GM12864 (cell line): ENCODE measurements at places on chromosomes 16 and 17.
A peak's percentile ranks its signal among the peaks of the same experiment; 100 is the strongest.

DNA sequence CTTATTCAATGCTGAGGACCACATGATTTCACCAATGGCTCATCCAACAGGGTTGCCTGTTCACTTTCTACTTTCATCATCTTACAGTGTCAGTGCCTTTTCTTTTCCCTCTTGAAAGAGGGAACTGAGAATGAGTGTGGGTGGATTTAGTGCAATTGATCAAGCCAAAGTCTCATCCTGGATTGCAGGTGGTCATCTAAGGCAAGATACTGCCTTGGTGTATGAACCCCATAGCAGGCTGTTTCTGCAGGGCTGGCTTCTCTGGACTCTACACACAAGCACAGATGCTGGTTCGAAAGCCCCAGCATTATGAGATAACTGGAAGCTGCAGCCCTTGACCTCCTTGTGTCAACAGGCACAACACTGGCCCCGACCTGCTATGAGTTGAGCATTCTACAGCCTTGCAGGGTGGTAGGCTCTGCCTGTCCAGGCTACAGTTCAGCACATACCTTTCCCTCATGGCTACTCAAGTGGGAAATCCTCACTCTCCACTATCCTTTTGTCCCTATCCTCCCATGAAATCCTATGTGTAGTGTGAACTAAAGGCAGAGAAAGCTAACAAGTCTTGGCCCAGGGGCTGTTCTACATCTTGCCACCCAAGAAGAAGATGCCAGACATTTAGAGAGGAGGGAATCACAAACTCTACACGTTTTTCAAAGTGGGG lies 358.7 kb downstream of the SLC39A11 start:
- no peak for DNase-seq

DNA sequence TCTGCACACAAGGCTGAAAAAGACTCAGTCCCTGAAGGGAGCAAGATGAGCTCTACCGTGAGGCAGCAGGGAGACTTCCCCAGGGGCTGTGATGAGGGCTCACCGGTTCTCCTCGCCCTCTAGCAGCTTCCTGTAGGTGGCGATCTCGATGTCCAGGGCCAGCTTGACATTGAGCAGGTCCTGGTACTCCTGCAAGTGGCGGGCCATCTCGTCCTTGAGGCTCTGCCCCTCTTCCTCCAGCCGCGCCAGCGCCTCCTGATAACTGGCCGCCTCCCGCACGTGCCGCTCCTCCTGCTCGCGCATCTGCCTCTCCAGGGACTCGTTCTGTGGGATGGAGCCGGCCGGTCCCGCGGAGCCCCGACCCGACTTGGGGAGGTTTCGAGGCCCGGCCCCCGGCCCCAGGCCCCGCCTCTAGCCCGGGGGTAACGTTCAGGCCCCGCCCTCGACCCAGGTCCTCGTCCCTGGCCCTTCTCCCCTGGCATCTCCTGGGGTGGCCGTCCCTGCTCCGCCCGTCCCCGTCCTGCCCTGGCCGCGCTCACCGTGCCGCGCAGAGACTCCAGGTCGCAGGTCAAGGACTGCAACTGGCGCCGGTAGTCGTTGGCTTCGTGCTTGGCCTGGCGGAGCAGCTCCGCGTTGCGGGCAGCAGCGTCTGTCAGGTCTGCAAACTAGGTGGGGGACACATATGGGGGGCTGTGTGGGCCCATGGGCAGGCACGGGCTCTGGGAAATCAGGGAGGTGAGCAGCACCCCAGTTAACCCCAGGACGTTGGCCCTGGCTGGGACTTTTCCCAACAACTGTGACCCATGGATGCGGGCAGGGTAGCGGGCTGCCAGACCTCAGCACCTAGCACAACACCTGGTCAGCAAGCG lies 3.9 kb downstream of the GFAP start:
- no peak for DNase-seq

GRCh38 chr17:44320066-44320465 lies 4.6 kb downstream of the SLC25A39 start:
- no peak for DNase-seq

- no peak for DNase-seq
Observed at GRCh38 chr16:54031107-54031760, 255.4 kb downstream of the IRX3 start.

DNA sequence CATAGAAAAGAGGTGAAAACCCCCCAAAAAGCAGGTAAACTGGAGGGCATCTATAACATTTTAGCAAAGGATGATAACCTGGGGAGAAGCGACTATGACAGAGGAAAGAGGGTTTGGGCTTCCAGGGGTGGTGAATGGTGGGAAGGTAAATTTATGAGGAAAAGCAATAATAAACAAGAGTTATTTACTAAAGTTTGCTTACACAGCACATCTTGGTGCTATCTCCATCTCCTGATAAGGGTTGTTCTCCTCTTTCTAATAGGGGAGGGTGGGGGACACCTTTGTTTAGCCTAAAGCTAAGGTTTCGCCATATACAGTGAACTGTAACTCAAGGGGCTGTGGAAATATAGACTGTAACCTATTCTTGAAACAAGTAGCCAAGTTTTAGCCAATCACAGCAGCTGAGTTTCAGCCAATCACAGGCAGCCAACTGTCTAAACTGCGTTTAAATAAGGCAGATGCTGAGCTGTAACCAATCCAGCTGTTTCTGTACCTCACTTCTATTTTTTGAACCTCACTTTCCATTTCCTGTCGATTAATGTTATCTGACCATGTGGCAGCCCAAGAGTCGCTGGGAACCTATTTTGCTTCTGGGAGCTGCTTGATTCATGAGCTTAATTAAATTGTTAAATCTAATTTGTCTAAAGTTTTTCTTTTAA lies 191.8 kb downstream of the MAP2K6 start:
- no peak for DNase-seq

GRCh38 chr17:65389426-65389825 lies 172.0 kb downstream of the AXIN2 start:
- no peak for DNase-seq

GRCh38 chr16:4556580-4556979 lies 440 bp downstream of the C16orf96 start:
- no peak for DNase-seq

- DNase-seq, result no peak
Observed at GRCh38 chr16:28905229-28905754, 19.7 kb downstream of the RABEP2 start.

GRCh38 chr16:51812945-51813344 lies 661.9 kb upstream of the SALL1 start:
- no peak for DNase-seq

GRCh38 chr16:57516176-57516725 lies 20.1 kb downstream of the CCDC102A start:
- DNase-seq, result no peak

DNA sequence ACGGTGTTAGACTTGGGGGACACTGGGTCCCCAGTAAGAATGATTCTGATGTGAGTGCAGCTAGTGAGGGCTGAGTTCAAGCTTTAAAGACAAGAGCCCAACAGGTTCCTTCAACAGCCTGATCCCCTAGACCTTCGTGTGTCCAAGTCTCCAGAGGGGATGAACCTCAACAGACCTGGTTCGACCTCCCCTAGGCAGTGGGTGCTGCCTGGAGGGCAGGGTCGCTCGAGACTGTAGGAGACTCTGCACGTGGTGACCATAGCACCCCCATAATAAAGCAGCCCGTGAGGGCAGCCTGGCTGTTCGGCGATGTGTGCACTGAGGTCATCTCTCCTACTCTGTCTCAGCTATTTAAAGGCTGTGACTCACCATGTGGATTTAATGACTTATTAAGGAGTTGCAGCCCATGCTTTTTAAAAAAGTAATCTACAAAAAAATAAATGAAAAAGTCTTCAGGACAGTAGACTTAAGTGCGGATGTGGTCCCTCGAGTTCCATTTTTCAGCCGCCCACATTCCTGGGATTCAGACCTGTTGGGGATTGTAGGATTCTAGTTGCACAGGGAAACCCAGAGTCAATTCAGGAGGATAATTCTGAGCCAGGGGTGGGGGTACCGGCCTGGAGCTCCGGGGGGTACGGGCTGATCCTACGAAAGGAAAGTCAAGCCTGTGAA lies 23.4 kb upstream of the METRNL start:
- no peak for DNase-seq

GRCh38 chr16:30031477-30031918 lies 427 bp upstream of the TLCD3B start:
- no peak for DNase-seq

DNA sequence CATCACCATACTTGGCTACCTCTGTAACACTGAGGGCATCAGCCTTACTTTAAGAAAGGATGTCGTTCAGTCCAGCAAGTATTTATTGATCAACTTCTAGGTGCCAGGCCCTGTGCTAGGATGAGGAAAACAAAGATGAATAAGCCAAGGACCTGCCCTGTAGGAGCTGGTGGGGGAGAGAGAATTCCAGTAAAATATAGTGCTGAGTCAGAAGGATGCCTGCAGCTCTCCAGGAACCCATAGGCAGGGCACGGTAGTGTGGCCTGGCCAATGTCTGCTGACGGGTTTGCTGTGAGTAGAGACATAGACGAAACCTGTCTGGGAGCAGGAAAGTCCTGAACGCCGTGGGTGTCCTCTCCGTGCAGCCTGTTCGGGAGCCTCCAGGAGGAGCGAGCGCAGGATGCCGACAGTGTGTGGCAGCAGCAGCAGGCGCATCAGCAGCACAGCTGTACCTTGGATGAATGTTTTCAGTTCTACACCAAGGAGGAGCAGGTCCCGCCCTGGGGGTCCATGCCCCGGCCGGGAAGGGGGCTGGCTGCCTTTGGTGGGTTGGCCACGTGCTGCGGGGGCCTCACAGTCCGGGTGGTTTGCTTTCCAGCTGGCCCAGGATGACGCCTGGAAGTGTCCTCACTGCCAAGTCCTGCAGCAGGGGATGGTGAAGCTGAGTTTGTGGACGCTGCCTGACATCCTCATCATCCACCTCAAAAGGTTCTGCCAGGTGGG lies 55.6 kb downstream of the USP43 start:
- no peak for DNase-seq

DNA sequence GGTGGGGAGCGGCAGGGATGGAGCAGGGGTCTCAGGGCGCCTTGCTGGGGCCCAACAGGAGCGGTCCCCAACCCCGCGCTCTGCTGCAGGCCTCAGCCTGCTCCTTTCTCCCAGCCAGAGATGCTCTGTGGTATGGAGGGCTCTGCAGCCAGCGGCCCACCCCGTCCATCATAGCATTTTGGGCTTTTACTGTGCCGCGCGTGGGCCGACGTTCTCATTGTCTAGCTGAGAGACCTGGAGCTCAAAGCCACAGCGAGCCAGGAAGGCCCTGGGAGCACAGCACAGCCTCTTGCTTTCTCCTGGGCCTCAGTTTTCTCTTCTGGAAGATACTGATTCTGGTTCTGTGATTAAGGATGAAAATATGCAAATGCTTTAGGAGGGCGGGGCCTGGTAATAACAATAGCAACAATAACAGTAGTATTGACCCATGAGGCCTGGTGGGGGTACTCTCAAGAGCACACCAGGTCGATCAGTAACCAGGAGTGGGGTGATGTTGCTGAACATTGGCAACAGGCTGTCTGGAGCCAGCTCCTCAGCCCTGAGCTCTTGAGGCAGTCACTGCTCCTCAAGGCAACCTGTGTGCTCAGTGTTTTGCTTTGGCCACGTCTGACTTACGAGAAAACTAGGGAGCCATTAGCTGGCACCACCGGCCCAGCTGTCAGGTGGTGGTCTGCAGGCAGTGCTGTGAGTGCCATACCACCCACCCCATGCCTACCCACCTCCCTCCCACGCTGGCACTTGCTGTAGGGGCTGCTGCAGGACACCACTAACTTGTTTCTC lies 1.1 kb upstream of the RASD1 start:
- DNase-seq, result no peak

DNA sequence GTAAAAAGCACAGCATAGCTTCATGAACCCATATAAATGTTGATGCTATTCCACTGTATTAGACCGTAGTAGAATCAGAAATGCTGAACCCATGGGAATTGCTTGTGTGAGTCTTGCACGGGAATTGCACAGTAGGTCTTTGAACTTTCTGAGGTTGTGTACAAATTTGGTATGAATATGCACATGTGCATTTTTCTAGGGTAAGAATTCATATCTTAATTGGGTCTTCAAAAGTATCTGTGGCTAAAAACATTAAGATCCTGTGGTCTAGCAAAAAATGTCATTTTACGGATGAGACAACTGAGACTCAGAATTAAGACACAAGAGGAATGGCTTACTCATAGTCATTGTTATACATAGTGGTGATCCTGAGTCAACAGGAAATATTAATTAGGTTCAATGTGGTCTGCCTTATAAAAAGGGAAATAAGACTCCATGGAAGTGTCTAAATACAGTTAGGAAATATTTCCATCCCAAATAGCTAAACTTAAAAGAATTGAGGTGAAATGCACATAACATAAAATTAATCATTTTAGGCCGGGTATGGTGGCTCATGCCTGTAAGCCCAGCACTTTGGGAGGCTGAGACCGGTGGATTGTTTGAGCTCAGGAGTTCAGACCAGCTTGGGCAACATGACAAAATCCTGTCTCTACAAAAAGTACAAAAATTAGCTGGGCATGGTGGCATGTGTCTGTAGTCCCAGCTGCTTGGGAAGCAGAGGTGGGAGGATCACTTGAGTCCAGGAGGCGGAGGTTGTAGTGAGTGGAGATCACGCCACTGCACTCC lies 22.8 kb downstream of the TAOK1 start:
- DNase-seq, result no peak

GRCh38 chr16:58129097-58129936 lies at the start of gene CFAP20:
Gene CFAP20 (minus strand): TSS chr16:58129381. CDS start chr16:58129115, 266 bp downstream.
- DNase-seq, result peak; percentile 100

DNA sequence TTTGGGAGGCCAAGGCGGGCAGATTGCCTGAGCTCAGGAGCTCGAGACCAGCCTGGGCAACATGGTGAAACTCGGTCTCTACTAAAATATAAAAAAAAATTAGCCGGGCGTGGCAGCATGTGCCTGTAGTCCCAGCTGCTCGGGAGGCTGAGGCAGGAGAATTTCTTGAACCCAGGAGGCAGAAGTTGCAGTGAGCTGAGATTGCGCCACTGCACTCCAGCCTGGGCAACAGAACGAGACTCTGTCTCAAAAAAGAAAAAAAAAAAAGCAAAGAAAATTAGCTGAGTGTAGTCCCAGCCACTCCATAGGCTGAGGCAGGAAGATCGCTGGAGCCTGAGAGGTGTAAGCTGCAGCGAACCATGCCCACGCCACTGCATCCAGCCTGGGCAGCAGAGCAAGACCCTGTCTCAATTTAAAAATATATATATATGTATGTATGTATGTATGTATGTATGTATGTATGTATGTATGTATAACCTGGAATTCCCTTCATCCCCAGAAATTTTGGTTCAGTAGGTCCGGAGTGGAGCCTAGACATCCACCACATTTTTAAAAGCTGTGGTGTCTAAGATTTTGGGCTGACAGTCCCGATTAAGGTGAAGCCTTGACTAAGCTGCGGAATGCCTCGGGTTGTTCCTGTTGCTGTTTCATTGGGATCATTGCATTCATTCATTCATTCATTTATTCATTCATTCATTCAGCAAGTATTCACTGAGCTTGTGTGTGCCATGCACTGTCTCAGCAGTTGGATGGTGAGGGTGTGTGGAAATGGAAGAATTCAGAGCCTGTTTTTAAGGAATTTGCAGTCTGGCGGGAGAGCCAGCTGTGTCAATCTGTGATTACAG lies 25.9 kb downstream of the TMEM94 start:
- DNase-seq, result no peak
